ENCODE measurements at places on chromosomes 3 and 15. TPM values are rescaled to one million over a fixed set of nuclear protein-coding genes. Genes with fewer than 3 reads are reported as not detected.
A peak's percentile ranks its signal among the peaks of the same experiment; 100 is the strongest.

- DNase-seq, result peak; percentile 70
These were observed at the start of gene NDN for GRCh38 chr15:23687143-23687470. NDN (minus strand) TSS chr15:23687305; CDS start chr15:23687217, 88 bp downstream.

DNA sequence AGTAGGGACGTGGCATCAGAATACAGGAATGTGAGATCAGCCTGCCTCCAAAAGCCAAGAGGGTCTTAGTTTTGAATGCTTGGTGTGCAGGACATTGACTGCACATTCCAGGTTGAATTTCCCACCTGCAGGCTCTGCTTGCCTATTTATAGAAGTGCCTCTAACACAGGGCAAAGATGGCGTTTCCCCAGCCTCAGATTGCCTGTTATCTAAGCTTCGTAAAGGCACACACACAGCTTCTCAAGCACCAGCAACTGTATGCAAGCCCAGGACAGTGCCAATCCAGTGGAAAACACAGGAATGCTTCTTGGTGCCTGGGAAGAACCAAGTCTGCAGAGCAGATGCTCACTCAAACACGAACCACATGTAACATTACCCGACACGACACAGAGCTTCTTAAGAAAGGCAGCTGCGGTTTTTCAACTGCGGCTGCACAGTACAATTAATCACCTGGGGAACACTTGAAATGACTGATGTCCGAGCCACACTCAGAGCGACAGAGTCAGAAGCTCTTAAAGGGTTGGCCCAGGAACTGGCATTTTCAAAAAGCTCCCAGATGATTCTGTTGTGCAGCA, 90.0 kb upstream of the ANKRD34C start:
- DNase-seq, result no peak

DNA sequence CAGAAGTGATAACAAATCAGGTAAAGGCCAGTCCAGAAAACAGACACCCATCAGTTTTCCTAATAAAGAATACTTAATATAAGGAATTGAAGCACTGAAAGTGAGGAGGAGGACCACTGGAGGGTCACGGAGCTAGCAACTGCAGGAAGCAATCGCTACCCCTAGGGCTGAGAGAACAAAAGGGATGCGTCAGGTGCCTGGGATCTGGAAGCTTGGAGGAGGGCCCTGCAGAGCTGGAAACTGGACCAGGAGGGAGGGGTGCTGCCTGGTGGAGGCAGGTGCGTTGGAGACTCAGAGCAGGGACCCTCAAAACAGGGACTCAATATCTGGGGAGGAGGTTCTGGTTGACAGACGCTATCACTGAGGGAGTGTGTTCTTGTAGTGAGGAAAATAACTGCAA, 308.1 kb upstream of the RASGRP1 start:
- DNase-seq, result no peak

- no peak for DNase-seq
These were observed 50.6 kb downstream of the MGLL start for GRCh38 chr3:127771746-127772145.

- DNase-seq, result no peak
These were observed 58.1 kb upstream of the AGBL1 start for GRCh38 chr15:86021281-86022264.

- DNase-seq, result no peak
These were observed 18.7 kb downstream of the CHST14 start for GRCh38 chr15:40489274-40490175.

DNA sequence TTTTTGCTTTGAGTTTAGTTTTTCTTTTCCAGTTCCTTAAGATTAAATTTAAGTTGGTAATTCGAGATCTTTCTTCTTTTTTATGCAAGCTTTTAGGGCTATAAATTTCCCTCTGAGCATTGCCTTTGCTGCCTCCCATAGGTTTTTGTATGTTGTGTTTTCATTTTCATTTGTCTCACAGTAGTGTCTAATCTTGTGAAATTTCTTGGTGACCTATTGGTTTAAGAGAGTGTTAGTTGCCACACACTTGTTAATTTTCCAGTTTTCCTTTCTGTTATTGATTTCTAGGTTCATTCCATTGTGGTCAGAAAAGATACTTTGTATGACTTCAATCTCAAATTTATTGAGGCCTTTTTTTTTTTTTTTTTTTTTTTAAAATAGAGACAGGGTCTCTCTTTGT, 18.3 kb upstream of the IL20RB start:
- no peak for DNase-seq

- no peak for DNase-seq
These were observed 805.8 kb downstream of the FHIT start for GRCh38 chr3:60445446-60445845.

DNA sequence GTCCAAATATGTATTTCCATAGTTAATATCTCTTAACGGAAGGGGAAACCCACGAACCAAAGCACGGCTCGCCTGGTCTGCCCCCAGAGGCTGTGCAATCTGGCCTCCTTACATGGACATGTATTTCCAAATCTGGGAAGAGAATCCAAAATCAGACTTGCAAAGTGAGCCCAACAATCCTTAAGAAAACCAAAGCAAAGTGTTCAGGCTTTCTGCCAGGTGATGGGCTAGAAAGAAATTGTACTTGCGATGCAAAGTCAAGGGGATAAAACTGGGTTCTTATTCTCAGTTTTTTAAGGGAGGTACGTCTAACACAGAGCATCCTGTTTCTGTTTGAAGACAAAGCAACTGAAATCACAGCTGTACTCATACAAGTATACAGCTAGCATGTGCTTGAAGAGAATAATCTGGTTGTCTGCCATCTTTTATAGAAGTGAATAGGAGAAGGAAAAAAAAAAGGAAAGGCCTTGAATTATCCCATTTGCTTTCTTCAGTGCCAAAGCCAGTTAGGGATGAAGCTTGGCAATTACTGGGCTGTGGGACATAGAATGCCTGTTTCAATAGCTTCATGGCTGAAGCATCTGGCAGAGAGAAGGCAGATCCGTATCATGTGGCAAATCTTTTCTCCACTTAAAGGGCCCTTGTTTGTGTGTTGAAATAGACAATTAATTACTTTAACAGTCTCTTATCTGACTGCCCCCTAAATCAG, 48.4 kb downstream of the LRIG1 start:
- no peak for DNase-seq

- no peak for DNase-seq
These were observed 40.4 kb downstream of the DPH3 start for GRCh38 chr3:16224325-16224724.

GRCh38 chr15:61339516-61339915, 110.4 kb upstream of the RORA start:
- DNase-seq, result no peak

DNA sequence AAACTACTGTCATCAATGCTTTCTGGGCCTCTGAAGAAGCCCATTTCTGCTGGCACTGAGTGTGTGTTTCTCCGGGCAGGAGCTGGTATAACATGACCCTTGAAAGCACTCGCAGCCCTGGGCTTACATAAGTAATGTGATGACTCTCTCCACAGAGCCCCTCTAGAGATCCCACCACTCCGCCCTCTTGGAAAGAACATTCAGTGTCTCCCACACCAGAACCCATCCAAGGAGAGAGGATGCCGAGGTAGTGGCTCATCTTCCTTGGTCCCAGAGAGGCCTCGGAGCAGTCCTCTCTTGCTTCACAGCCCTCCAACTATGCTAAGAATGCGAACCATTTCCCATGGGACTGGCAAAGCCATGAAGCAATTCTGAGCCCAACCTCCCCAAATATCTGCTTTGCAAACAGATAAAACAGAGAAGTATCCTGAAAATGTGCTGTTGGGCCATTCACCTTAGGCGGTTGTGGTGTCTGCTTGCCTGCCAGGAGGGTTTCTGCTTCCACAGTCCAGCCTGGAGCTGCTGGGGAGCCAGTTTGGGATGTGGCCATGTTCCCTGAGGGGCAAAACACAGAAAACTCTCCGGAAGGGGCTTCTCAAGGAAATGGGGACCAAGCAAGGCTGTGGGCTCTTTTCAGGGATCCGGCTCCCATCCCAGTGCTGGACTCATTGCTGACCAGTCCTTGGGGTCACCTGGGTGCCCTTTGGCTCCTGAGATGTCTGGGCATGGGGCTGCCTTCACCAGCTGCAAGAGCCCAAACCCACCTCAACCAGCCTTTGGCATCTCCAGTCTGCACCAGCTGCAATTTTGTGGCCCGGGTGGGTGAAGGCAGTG, 47.3 kb downstream of the AMOTL2 start:
- DNase-seq, result peak; percentile 92

Gene GRK7
- not detected for total RNA-seq

Gene HTR3E
- not detected for total RNA-seq

Gene CCDC51
- 22.5 TPM for total RNA-seq

Gene PRICKLE2
- 67.1 TPM for total RNA-seq

Gene IL17RC
- 57.8 TPM for total RNA-seq

Gene MME
- total RNA-seq, result 0.49 TPM

Gene GOLGA6D
- total RNA-seq, result not detected

All from sigmoid colon (tissue), 7 donors.